ENCODE measurements at places on chromosomes 7 and 10.

DNA sequence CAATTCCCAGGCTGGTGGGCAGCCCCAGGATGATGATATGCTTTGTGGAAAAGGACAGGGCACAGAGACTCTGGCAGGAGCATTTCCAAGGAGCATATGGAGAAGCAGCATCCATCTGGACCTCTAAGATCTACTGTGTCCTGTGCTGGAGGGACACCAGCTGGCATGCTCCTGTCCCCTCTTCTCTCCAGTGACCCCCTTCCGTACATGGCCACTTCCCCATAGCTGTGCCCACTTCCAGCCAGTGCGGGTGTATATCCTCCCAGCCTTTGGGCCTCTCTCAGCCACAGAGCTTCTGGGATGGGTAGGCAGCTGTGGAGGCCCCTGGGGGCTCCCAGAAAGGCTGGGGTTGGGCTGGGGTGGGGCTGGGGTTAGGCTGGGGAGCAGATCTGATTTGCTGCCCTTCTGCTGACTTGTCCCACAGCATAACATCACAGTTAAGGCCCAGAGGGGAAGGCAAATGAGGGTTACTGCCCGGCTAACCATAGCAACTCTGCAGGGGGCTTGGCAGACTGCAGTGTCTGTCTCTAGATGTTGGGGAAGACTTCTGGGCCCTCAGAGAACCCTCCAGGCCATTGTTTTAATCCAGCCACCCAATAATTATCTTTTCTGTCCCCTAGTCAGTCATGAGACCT lies 6.3 kb downstream of the NPFFR1 start:
- no peak for DNase-seq

DNA sequence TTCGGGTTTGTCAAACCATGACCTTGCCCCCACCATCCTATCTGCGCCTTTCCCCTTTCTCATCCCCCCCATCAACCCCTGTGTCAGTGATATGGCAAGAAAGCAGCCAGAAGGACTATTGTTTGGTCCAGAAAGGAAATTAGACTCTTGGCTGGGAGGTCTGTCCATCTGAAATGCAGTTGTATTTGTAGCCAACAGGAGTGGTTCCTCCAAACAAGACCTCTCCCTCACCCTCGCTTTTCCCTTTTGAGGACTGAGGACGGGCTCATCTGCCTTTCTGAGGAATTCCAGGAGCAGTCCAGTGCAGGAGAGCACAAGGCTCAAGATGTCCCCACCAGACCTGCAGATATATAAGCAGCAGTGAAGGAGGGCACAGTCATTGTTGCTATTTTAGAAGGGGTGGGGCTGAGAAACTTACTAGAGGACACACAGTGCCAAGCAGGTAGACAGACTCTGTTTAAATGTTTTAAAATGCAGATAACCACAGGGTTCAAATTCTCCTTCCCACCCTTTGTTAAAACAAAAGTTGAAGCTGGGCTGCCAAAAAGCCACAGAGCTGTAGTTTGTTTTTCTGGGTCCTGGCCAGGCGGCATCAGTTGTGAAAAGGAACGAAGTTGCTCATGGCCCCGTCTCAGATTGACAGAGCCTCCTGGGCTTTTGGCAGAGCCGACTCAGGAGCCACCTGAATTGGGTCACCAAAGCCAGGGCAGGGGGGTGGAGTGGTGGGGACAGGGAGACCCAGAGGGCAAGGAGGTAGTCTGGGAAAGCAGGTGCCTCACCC lies 37.3 kb downstream of the CYP17A1 start:
- no peak for DNase-seq

- no peak for DNase-seq
These were observed 242.6 kb downstream of the MAD1L1 start for GRCh38 chr7:1990001-1990670.

GRCh38 chr10:112307358-112308124 lies 24.3 kb downstream of the TECTB start:
- peak; percentile 7 for DNase-seq

GRCh38 chr10:48194830-48195229 lies 79.7 kb downstream of the FRMPD2 start:
- DNase-seq: no peak

- no peak for DNase-seq
These were observed 47.9 kb downstream of the SP8 start for GRCh38 chr7:20738518-20739481.

- DNase-seq: peak; percentile 26
These were observed 31.1 kb upstream of the TOMM7 start for GRCh38 chr7:22853674-22854157.

DNA sequence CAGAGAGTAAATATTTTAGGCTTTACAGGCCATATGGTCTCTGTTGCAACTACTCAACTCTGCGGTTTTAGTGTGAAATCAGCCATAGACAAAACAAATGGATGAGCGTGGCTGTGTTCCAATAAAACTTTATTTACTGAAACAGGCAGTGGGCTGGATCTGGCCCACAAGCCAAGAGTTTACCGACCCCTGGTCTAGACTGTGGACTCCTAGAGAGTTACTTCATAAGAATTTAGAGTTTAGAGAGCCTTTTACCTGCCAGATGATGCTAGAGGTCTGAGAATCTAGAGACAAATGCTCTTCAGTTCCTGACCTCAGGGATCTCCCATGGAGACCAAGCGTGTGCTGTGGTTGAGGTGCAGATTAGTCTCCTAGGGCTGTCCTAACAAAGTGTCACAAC lies 174.8 kb downstream of the PTEN start:
- DNase-seq: no peak

GRCh38 chr7:522071-522950 lies 2.7 kb upstream of the PDGFA start:
- peak; percentile 66 for DNase-seq

- DNase-seq: no peak
These were observed 80.6 kb downstream of the NPTX2 start for GRCh38 chr7:98697485-98698240.

GRCh38 chr7:6269527-6269926 lies 2.9 kb downstream of the CYTH3 start:
- DNase-seq: no peak

GRCh38 chr10:32199714-32200394 lies 143.6 kb upstream of the KIF5B start:
- peak; percentile 75 for DNase-seq

DNA sequence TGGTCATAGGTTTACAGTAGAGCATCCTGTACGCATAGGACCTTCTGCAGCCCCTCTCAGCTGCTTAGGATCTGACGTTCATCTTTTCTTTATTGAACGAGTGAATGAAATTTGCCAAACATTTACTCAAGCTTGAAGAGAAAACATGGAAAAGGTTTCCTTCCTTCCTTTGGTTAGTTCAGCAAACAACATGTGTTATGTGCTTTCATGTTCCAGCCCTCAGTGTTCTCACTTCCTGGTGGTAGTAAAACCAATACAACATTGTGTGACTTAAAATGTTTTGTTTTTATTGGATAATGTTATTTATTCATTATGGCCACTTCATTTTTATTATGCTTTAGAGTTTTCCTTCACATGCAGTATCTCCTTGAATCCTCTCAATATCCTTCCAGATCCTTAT lies 1.4 kb upstream of the CDCA7L start:
- DNase-seq: no peak

GRCh38 chr7:82851121-82851520 lies 311.6 kb downstream of the PCLO start:
- DNase-seq: no peak

- DNase-seq: no peak
These were observed 32.8 kb downstream of the NUDT5 start for GRCh38 chr10:12162927-12163326.

DNA sequence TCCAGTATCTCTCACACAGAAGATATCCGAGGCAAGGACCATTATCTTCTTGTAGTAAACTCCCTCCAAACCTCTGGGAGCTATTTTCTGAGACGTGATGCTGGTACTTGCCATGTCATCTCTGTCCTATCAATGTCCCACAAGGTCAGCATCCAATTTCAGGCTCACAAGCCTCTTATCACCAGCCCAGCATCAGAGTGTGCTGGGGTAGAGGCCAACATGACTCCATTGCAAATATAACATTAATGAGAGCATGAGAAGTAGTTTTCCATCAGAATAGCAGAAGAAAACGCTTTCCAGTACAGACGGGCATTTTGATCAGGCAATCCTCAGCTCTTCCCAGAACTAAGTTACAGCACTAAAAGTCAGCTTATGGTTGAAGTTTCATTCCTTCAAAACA lies 5.6 kb downstream of the MORN4 start:
- no peak for DNase-seq

- no peak for DNase-seq
These were observed 195.5 kb downstream of the CDK14 start for GRCh38 chr7:90791596-90791995.

DNA sequence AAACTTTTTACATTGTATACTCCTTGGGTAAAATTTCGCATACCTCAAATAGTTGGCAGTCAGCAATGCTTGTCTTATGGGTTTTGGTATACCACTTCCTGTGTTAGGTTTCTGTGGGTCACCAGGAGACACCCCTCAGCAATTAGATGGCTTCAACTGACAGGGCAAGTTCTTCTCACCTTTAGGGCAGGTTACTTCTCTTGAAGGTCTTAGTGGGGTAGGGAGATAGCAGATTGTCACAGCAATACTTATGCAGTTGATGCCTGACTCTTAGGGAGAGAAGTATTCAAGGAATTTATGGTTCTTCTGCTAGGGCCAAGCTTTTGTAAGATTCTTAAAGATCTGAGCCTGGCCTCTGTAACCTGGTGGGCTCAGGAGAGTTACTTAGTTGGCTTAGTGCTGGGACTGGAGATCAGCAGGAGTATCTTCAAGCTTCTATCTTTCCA lies 42.9 kb downstream of the MKLN1 start:
- no peak for DNase-seq

DNA sequence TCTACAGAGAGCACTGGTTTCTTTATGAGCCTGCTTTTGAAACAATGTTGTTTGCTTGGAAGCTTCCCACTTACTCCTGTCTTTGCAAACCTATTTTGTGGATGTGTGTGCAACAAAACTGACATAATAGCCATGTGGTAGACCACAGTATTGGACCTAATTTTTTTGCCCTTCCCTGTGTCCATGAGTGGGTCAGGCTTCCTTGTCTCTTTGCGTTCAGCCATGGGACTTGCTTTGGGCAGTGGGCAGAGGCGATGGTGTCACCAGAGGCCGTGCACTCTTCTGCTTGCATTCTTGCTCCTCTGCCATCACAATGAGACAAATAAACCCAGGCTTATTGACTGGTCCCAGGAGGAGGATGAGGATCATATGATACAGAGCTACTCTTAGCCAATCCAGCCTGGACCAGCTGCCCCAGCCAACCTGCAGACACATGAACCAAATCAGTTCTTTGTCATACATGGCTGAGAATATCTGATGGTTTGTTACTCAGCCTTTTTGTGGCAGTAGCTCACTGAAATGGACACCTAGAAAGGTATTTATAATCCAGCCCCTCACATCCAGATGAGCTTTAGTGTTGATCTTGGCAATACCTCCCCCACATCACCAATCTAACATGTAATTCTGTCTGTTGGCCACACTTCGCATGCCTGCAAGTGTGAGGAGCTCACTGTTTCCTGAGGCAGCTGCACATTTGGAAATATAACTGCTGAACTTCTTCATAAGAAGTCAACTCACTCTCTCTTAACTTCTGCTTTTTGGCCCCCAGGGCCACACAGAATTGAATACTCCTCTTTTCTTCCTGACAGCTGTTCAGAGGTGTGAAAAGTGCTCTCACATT lies 427.8 kb upstream of the ZMIZ1 start:
- DNase-seq: peak; percentile 60

DNA sequence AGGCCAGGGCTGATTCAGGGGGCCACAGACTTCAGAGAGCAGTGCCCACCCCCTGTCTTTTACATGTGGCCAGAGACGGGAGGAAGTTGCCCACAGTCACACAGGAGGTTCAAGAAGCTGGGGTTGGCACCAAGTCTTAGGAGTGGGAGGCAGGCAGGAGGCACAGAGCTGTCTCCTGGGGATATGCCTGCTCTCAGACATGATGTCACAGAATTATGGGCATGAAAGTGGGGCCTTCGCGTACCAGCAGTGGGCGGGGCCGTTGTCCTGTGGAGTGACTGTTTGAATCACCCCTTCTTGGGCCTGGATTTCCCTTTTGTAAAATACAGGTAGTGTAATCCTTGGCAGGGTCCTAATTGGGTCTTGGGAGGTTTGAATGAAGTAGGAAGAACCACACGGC lies 81.2 kb upstream of the PPIF start:
- peak; percentile 78 for DNase-seq

DNA sequence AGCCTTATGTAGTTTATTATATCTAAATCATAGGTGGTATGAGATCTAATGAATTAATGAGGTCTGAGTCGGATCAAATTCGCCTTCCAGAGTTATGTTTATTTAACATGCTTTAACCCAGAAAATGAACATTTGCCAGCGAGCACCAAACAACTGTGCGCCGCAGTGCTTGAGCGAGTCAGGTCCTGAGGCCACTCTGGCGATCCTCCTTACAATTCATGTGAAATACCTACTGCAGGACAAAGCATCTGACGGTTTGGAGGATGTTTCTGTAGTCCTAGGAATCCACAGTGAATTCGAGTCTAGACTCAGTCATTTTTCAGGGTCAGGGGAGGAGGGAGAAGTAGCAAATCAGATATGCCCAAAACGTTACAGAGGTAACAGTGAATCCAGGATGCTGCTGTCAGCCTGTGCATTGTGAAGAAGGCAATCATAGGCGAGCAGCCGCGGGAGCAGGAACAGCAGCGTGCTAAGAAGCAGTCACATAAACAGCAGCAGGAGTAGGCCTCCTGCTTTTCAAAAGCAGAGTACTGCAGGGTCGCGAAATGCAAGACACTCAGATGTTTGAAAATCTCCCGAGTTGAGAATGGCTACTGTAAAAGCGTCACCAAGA lies 120.2 kb downstream of the CACNB2 start:
- DNase-seq: no peak

GRCh38 chr10:74851831-74852230 lies 25.4 kb downstream of the KAT6B start:
- no peak for DNase-seq

- no peak for DNase-seq
These were observed 16.3 kb upstream of the CHUK start for GRCh38 chr10:100245484-100246220.

DNA sequence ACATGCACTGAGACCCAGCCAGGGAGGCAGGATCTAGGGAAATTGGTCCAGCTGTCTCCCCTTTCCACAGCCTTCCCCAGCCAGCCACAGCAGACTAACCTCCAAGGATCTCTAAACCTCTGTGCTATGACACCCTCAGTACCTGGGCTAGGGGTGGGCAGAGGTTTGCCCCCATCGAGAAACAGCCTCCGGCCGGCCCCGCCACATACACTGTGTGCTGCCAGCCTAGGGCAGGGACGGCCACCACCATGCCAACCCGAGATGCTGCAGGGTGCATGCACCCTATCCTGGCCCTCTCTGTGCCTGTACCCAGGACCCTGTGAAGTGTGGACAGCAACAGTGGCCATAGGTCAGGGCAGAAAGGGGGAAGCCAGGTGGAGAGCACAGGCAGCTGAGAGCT lies 58.1 kb downstream of the PARP12 start:
- DNase-seq: no peak

Data from inflammatory macrophage treated with lipopolysaccharide for 4 hours (primary cell).